ENCODE measurements at places on chromosomes 2 and 18.
A peak's percentile ranks its signal among the peaks of the same experiment; 100 is the strongest.

DNA sequence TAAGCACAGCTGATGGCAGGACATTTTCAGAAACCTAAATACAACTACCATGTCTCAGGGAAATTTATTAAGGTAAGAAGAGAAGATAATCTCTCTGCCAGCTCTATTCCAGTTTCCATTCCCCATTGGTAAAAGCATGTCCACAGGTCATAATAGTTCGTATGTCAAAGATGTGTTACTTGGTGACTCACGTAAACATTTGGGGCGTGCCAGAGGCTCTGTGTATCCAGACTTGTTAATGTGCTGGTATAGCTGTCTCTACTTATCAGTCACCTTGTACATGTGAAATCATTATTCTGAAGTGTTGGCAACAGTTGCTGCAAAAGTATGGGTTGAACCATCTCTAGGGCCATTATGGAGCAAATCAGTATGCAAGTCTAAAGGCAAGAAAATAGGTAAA is 1345.1 kb downstream of the SUCLG1 start:
- no peak for DNase-seq

DNA sequence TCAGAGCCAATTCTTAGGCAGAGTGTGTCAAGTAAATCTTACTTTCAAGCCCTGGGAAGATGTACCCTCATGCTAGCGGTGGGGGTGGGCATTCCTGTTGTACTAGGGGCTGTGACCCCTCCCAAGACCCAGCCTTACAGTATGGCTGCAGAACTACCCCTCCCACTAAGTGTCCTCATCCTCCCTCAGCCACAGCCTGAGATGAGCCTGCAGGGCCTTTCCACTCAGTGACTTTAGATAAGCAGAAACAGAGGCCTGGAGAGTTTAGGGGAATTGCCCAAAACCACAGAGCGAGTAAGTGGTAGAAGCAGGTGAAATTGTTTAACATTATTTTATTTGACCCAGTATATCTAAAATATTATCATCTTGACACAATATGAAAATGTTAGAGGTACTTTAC is 36.6 kb downstream of the TTC32 start:
- no peak for DNase-seq

- DNase-seq = no peak
Measured at GRCh38 chr2:30796699-30797098, 10.5 kb downstream of the CAPN13 start.

DNA sequence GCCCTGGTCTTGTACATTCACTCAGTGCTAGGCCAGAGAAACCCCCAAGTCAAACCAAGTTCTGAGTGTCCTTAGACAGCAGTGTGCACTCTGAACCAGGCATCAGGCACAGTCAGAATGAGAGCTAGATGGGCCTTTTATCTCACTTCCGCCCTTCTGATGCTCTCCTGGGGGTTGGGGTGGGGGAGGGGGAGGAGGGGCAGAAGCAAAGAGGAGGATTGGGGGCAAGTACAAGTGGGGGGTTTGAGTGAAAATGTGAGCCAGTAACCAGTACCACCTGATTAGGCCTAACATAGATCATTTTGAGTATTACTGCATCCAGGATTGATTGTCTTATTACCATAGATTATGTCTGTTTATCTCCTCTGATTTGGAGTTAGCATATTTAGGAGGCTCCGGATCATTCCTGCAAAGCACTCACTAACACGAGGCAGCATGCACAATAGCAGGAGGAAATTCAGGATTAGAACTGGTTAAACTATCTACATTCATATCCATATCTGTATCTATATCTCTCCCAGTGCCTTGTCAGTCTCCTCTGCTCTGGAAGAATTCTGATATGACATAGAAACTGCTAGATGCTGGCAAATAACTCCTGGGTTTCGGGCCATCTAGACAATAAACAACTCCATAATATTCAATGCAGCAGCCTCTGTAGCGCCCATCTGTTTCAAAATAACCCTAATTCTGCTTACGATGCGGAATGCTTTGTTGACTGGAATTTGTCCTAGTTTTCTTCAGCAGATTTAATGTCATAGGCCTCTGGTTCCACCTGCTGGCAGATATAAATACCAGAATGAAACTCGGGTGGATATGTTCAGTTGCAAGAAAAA is 149.1 kb downstream of the RHBDD1 start:
- peak; percentile 33 for DNase-seq

DNA sequence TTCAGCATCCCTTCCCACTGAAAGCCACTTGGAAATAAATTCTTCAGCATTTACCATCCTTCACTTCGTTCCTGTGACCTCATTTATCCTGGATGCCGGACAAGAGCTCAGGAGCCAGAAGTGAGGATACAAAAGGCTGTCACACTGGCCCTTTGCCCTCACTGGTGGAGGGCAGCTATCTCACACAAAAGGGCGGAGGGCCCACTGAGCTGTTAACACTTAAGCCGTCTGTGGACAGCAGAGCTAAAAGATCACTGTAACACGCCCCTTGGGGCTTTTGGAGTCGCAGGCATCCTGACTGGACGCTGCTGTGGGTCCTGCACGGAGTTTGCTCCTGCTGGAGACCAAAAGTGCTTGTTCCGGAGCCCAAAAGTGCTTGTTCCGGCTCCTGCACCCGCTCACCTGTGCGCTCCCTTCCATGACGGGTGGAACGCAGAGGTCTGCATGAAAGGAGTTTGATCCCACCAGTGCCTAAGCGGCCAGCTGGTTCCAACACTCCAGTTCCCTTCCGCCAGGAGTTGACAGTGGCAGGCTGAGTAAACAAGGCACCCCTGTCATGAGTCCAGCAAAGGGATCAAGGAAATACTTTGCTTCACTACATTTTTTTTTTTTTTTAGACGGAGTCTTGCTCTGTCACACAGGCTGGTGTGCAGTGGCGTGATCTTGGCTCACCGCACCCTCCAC is 572.0 kb upstream of the LINC00305 start:
- DNase-seq = no peak

DNA sequence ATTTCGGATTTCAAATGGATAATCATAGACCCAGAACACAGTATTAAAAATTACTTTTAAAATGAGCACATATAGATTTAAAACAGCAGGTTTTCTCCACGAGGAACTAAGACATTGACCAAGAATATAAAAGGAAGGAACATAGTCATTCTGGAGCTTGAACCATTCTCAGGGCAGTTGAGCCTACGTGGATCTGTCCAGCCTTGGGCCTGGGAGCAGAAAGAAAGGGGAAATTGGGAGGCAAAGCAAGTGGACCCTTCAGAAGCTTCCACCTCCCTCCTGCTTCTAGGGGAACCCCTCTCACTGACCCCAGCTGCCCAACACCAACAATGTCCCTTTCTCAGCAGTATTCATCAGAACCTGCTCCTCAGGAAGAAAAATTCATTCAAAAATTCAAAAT is 31.4 kb upstream of the TTC39C start:
- no peak for DNase-seq

- DNase-seq = no peak
Measured at GRCh38 chr18:45730832-45731575, 7.0 kb downstream of the SLC14A1 start.

DNA sequence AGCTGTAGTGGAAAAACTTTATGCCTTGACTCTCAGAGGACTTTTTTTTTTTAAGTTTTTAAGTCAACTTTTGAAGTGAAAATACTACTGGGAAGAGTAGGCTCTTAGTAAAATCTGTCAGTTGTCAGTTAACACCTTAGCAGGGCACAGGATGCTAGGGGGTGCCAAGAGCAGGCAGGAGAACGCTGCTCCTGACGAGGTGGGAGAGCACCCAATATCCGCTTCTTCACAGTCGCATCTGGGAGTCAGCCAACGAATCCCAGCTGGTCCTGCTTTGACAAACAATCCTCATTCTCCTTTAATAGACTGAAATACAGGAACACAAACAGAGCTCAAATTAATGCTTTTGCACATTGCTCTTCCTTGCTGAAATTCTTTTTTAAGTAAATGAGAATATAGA is 709.5 kb upstream of the ACVR2A start:
- DNase-seq = no peak
